ENCODE measurements at places on chromosomes 12 and 14. TPM values are rescaled to one million over a fixed set of nuclear protein-coding genes. Genes with fewer than 3 reads are reported as not detected.
A peak's percentile ranks its signal among the peaks of the same experiment; 100 is the strongest.

- DNase-seq = peak; percentile 42
Measured at GRCh38 chr14:93137864-93138263, 22.1 kb upstream of the ITPK1 start.

DNA sequence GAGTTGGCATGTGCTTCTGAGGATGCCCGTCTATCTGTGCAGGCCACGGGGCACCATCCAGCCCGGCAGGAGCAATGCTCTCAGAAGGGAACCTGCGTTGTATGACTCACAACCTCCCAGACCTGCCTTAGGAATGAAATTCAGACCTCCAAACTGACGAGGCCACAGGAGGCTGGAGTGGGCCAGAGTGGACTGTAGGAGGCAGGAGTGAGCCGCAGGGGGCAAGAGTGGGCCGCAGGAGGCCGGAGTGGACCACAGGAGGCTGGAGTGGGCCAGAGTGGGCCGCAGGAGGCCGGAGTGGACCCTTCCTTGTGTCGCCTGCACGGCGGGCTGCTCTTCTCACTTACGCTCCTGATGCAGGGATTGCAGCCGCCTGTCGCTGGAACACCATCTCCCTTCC lies 11.1 kb upstream of the FBRSL1 start:
- DNase-seq = no peak

DNA sequence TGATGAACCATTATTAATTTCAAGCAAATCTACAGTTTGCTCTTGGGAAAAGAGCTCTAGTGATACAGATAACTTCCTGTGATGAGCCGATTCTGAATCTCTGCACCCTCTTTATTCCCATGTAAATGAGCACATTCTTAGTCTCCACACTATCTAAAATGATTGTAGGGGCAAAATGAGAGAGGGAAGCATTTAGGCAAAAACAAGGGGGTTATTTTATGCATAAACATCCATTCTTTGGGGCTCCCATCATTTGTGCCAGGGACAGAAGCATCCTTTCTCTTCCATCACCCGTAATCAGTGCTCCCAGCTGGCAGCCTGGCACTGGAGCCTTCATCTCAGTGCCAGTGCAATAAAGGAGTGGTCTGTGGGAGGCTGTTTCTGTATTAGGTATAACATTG lies 1.7 kb upstream of the GPD1 start:
- no peak for DNase-seq

C12orf54 gene
- total RNA-seq = 0.38 TPM

- no peak for DNase-seq
Measured at GRCh38 chr12:87136330-87136976, 880.3 kb upstream of the MGAT4C start.

- no peak for DNase-seq
Measured at GRCh38 chr12:21773806-21774205, 700 bp downstream of the KCNJ8 start.

DNA sequence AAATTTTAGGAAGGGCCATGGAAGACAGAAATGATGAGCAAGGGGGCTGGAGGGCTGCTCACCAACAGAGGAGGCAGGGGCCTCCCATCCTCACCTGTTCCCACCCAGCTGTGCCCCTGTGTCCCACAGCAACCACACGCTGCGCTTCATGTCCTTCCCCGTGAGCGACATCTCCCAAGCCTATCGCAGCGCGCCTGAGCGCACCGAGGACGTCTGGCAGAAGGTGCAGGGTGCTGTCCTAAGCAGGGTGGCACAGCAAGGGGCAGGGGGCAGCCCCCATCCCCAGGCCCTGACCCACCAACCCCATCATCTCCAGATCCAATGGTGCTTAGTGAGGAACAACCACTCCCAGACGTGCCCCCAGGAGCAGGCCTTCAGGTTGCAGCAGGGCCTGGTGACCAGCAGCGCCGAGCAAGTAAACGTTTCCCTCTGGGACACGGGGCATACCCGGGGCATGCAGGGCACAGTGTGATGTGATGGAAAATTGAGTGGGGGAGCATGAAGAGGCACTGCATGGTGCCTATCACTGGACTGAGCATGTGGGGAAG lies 8.1 kb downstream of the CARMIL3 start:
- DNase-seq = no peak

- peak; percentile 29 for DNase-seq
Measured at GRCh38 chr12:14629832-14630710, 62.4 kb upstream of the PLBD1 start.

- no peak for DNase-seq
Measured at GRCh38 chr12:49282302-49282701, 12.6 kb upstream of the PRPH start.

- DNase-seq = no peak
Measured at GRCh38 chr12:105559310-105559709, 228.8 kb downstream of the C12orf75 start.

SLC48A1 gene
- total RNA-seq = 27.7 TPM

KIF26A gene
- total RNA-seq = 20.0 TPM

DNA sequence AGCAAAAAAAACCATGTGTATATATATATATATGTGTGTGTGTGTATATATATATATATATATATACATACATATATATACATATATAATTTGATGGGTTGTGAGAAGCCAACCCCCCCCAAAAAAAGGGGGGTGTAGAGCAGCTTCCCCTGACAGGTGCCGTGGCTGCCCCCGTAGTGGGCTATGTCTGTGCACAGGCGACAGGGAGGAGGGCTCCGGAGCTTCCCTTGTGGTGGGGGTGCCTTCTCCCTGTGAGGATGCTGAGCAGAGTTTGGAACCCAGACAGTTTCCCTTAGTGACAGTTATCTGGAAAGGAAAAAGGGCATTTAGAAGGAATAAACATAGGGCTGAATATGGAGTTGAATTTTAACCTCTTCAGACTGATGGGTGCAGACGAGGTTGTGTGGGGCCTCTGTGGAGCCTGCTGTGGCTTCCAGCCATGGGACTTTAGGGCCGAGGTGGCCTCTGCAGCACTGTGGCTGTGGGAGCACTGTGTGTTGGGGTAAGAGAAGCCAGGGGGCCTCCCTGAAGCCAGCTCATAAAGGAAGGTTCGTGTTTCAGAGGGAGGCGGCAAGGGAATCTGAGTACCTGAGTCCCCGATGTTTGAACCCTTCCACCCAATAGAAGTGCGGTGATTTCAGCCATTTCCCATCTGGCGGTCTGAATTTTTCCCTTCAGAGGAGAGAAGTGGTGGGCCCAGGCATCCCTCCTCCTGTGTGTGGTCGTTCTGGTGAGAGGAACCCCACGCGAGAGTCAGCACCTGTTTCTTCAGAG lies 19.8 kb downstream of the XRCC3 start:
- no peak for DNase-seq

DNA sequence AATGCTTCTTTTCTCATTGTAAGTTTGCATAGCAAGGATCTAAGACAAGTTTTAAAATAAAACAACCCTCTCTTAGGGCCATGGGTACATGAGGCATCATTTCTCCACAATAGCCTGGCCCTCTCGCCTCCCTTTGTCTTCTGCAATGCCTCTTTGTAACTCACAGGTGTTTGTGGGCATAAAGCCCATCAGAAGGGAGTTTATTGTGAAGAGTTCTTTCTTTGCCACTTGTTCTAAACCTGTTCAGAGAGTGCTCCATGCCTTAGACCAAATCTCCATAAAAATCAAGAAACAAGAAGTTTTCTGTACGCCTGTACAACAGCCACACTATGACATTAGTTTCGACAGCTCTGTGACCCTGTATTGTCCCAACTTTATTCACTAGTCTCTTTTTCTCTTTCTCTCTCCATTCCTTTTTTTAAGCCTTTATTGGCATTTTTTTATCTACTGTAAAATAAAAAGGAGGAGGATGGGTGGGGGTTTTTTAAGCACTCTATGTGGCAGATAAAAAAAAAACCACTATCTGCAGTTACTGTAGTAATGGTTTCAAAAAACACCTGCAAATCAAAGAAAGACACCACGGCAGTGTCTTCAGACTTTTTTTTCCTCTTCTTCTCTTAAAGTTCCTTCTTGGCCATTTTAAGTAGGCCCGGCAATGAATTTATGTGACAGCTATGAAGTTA lies 1.6 kb downstream of the C12orf42 start:
- DNase-seq = no peak

RPGRIP1 gene
- total RNA-seq = 0.35 TPM

- DNase-seq = no peak
Measured at GRCh38 chr14:77667331-77667730, 40.5 kb downstream of the ALKBH1 start.

- no peak for DNase-seq
Measured at GRCh38 chr14:88417594-88417993, 32.1 kb downstream of the SPATA7 start.

- DNase-seq = no peak
Measured at GRCh38 chr14:39157491-39157890, 12.6 kb downstream of the TRAPPC6B start.

GRCh38 chr14:39097159-39097558 lies 5.9 kb downstream of the SEC23A start:
- no peak for DNase-seq

DNA sequence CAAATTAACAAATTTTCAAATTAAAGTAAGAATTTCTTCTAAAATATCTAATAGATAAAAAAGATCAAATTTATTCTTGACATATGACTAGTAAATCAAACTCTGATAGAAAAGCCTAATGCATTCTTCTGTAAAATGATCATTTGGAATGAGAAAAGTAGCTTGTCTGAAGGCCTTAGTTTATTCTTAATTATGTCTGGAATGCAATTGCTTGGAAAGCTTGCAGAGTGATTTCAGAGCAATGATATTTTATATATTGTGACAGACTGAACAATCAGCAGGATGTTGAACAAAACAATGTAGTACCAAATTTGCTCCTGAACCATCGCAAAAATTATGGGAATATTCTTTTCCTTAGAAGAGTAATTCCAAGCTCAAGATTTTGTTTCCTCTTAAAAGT lies 789.6 kb upstream of the NOVA1 start:
- no peak for DNase-seq

GRCh38 chr12:131028587-131029338 lies 75.1 kb downstream of the ADGRD1 start:
- DNase-seq = no peak

GRCh38 chr14:96747006-96747405 lies 50.2 kb upstream of the VRK1 start:
- no peak for DNase-seq

- DNase-seq = no peak
Measured at GRCh38 chr12:105100207-105100985, 7.1 kb upstream of the WASHC4 start.

RGS6 gene
- total RNA-seq = 1.5 TPM

CMTM5 gene
- total RNA-seq = not detected

POTEM gene
- not detected for total RNA-seq

DIP2B gene
- total RNA-seq = 32.0 TPM

TAS2R7 gene
- 0.40 TPM for total RNA-seq

DNA sequence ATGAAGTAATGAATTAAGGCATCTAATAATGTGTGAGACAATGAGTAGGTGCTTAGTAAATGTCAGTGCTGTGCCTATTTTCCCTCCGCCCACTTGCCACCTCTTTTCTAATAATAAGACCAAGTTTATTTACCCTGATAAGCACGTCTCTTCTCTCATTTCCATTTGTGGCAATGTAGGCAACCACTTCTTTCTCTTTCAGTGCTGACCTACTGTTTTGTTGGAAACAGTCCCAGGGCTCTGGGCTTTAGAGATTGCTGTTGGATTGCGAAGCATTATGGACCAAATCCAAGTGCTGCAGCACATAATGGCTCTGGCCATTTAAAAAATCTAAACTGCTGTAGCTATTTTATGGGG lies 141.3 kb upstream of the PLEKHG7 start:
- no peak for DNase-seq

DNA sequence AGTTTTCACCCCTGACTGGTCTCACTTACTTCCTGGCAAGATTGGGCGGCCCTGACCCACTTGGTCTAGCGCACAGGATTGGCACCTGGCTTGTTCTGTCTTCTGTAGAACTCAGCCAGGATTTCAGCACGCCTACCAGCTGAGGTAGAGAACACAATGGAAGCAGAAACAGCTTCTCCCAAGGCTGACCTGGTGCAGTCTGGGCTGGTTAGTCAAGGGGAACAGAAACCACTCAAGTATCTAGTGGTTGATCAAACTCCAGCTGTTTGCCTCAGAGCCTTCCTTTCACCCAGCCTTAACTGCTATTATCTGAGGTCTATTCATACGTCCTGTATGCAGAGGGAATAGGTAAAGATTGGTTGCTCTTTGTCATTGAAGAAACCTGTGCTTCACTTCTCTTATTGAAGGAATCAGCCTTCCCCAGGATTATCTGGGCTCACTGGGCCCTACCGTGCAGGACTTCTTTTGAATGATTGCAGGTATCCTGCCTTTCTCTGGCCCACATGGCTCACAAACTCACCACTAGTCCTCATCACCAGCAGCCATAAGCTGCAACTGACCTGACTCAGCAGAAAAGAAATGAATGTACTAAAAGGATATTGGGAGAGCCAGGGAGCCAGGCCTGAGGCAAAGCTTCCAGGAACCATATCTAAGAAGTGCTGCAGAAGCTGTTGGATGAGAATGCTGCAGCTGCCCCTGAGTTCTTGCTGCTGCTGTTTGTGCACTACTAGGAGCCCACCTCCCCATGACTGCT lies 2.5 kb upstream of the PLEKHD1 start:
- DNase-seq = no peak

- DNase-seq = no peak
Measured at GRCh38 chr14:37493606-37494005, 101.4 kb downstream of the FOXA1 start.

- DNase-seq = no peak
Measured at GRCh38 chr12:55068416-55069010, 48.7 kb downstream of the NEUROD4 start.
